Fibroblast of villous mesenchyme (primary cell): ENCODE measurements at places on chromosomes 7 and 10.

DNA sequence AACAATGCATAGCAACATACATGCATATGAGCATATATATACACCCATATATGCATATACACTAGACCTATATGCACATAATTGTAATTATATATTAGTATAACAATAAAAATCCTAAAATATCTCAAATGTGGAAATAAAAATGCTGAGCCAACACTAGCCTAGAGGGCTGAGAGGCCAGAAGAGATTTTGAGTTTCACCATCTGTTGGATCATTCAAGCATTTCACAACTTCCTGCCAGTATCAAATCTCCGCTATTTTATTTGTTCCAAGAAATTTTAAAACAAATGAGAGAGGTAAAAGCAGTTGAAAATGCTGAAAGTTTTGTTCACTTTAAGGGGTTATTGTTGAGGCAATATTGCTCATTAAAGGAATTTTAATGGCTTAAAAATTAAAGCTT, 187.0 kb downstream of the PCDH15 start:
- DNase-seq, result no peak

DNA sequence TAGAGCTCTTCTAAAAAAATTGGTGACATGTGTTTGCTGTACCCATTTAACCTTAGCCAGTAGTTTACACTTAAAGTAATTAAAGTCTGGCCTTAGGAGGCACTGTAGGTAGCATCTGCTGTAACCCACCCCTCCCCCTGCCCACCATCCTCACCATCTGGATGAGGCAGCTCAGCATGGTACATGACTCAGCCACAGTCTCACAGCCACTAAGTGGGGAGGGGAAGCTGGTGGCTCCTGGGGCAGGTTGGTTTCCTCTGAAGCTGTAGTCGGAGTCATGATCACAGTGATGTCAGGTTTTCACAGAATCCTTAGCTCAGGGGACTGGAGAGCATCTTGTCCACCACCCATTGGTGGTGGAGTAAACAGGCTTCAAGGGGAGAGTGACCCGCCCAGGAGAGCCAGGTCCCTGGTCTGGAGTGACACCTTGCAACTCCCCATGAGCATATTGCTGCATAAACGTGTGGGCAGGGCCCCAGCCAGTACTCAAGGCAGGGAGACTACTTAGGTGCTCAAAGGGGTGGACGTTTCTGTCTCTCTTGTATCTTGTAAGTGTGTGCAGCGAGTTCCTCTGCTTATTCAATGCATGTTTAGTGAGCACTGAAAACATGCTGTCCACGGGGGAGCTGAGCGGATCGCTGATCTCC, 125.9 kb downstream of the GRK5 start:
- peak; percentile 71 for DNase-seq

DNA sequence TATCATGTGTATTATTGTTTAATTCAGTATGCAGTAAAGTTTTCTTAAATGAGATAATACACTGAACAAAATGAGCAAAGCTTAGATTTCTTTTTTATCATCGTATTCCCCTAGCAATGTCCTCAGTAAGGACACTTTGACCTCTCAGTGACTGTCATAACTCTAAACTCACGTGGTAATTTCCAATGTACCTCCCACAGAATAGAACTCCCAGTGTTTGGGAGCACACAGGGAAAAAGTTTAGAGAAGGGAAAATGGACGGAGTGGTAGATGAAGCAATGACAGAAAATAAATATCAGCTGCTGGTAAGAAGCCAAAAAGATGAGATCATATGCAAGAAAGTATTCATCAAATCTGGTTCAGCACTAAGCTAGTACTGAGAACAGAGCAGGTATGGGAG, 758.6 kb upstream of the KCND2 start:
- no peak for DNase-seq

DNA sequence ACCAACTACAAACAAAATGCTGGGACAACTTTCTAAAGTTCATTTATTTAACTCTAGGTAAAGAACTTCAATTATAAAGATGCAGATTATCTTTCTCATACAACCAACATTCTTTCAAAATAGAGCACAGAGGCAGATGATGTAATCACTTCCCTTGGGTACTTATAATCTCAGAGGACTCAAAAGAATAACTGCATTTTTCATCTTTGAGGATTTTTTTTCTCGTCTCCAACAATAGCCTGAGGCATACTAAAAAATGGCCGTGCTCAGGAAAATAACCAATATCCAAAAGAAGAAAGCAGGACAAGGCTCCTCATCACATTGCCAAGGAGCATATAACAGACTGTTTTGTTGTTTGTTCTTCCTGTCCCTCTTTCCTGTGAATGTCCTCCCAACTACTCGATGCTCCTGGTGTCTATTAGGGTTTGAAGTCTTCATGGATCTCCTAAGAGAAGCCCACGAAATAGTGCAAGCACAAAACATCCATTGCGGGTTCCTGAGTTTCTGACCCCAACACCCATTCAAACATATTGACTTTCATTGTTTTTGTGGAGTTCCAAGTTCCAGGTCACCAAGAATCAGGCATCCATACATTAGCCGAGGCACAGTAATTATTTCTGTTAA, 182.9 kb downstream of the SORCS1 start:
- DNase-seq, result no peak

DNA sequence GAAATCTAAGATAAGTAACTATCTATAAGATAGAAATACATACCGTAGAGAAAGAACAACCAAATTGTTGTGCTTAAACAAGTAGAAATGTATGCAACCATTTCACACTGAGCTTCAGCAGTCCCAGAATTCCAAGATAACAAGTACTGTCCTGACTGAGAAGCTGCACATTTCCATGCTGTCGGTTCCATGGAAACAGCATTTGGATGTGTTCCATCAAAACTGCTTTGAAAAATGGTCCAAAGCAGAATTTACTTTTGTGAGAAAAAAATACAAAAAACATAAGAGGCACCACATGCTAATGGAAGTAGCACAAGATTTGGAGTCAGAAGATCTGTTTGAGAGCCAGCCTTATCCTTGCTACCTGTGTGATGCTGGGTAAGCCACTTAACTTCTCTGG, 92.6 kb downstream of the MTERF1 start:
- DNase-seq, result no peak
